ENCODE measurements at places on chromosomes 3 and 15.

- no peaks in the 10 kb centered on the region for H3K4me1 ChIP-seq
- no peaks in the 10 kb centered on the region for H3K36me3 ChIP-seq
- peaks cover 4% of the 10 kb centered on the region for H3K27me3 ChIP-seq
- DNase-seq, result no peak
These were observed 11.7 kb upstream of the PRR23B start for GRCh38 chr3:139032326-139033002.

- no peaks in the 10 kb centered on the region for H3K36me3 ChIP-seq
- H3K27me3 ChIP-seq, result peaks cover 3% of the 10 kb centered on the region
- H3K4me3 ChIP-seq, result no peak overlapping the region
- no peak for DNase-seq
These were observed 307.2 kb upstream of the TRIM42 start for GRCh38 chr3:140370686-140371085.

DNA sequence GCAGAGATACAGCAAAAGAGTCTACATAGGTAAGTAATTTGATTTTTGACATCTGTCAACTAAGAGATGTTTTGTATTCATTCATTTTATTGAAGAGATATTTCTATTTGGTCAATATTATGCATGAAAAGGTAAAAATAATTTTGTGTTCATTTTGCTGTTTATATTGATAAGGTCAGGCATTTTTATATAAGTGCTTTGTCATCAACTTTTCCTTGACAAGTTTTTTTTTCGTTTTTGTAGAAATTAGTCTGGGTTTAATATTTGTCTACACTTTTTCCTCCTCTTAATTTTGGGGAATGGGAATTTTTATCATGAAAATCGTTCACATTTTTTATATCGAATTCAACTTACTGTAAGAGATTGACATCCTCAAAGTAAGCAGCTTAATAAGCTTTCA lies 67.7 kb downstream of the STT3B start:
- no peak overlapping the region for H3K4me3 ChIP-seq
- peaks cover 10% of the 10 kb centered on the region for H3K4me1 ChIP-seq
- H3K27me3 ChIP-seq, result no peaks in the 10 kb centered on the region
- H3K27ac ChIP-seq, result no peak overlapping the region

- H3K36me3 ChIP-seq, result no peaks in the 10 kb centered on the region
- H3K27me3 ChIP-seq, result peaks cover 8% of the 10 kb centered on the region
- H3K27ac ChIP-seq, result no peak overlapping the region
- peaks cover 10% of the 10 kb centered on the region for H3K4me1 ChIP-seq
- H3K4me3 ChIP-seq, result no peak overlapping the region
These were observed 31.1 kb downstream of the TPM1 start for GRCh38 chr15:63073497-63074172.

DNA sequence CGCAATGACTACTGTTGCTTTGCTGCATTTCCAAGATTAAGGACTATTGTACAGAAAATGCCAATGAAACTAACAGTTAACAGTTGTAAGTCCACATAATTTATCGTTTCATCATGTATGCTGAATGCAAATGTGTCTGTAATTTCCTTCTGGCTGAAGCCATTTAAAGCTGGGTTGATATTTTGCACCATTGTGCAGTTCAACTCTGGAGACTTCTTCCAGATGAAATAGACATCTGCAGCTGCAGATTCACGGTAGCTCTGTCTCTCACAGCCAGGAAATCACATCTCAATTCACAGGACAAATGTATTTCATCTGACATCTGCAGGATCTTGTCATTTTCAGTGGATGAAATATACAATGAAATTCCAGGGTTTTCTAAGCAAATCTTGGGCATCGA lies 145.4 kb downstream of the CHL1 start:
- DNase-seq, result no peak
- no peak overlapping the region for H3K27ac ChIP-seq
- no peaks in the 10 kb centered on the region for H3K36me3 ChIP-seq
- no peaks in the 10 kb centered on the region for H3K27me3 ChIP-seq
- no peak overlapping the region for H3K4me3 ChIP-seq

DNA sequence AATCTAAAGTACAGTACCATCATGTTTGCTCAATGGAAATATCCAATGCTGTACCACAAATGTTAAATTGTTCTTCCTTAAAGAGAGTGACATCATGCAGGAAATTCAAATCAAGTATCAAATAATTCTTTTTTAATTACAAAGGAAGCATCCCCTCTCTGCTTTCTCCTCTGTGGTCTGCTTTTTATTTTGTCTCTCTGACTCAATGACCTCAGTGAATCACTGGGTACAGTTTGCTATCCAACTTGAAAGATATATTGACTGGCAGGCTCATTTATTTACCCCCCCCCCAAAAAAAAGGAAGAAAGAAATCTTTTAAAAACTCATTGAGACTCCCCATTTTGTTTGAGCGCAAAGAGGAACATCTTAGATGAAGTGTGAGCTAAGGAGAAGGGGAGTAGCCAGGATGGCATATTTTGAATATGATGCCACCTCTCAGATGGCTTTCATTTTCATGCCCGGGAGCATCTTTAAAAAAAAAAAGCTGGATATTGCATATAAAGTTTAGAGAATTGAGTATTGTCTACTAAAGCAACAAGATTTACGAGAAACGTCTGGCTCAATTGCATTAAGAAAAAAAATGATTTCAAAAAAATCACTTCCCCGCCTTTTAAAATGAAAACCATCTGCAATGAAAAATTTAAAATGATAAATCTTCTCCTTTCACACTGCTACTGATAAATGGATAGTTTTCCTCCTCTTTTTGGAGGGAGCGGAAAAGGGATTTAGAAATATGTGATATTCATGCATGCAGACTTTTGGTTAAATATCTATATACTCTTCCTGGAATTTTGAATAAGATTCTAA lies 307.1 kb upstream of the DPH6 start:
- H3K27me3 ChIP-seq, result no peaks in the 10 kb centered on the region
- H3K4me1 ChIP-seq, result no peaks in the 10 kb centered on the region
- no peak overlapping the region for H3K27ac ChIP-seq

DNA sequence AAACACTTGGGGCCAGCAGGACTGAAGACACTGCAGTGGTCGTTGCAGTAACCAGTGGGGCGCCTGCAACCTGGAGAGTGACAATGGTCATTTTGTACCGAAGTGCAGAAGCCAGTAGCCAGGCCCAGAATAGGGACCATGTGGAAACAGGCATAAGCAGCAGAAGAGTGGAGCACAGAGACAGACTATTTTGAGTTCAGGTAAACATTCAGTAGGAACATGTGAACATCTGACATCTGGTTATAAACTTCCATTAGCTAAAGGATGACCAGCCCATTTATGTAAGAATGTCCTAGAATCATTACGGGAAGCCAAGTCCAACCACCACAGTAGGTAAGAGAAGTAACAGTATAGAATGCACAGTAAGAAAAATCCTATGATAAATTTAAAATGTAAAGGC lies 32.4 kb upstream of the TKT start:
- no peaks in the 10 kb centered on the region for H3K27me3 ChIP-seq
- H3K36me3 ChIP-seq, result peaks cover 22% of the 10 kb centered on the region
- DNase-seq, result no peak
- H3K27ac ChIP-seq, result no peak overlapping the region

Measured in activated CD4-positive, alpha-beta T cell treated with anti-CD3 and anti-CD28 coated beads, Interleukin-2, amount 10 ng/mL, durations not matched to agents 7 days and 5 days (primary cell).